NCI-H460 (cell line): ENCODE measurements at places on chromosomes 6 and 20. TPM values are rescaled to one million over a fixed set of nuclear protein-coding genes. Genes with fewer than 3 reads are reported as not detected.

GRCh38 chr6:12324099-12324498 is 33.9 kb downstream of the EDN1 start:
- DNase-seq, result peak; percentile 74

DNA sequence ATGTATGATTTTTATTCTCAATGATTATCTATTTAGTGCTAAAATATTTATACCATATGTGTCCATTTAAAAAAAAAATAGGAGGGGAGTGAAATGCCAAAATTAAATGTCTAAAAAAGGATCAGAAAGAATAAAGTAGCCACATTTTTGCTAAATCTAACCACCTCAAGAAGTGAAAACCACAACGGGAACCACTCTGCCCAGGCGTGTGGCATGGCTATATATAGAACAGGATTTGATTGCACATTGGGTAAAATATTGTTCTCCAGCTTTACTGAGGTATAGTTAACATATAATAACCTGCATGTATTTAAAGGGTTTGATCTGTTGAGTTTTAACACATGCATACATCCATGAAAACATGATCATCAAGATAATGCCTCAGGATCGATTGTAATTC is 19.0 kb upstream of the AFDN start:
- DNase-seq, result no peak

GRCh38 chr6:13507306-13507860 is 20.0 kb upstream of the GFOD1 start:
- no peak for DNase-seq

GRCh38 chr20:57465486-57465885 is 59.5 kb downstream of the CTCFL start:
- no peak for DNase-seq

- DNase-seq, result no peak
Observed at GRCh38 chr6:34248198-34248726, 544 bp downstream of the SMIM29 start.

GRCh38 chr6:130717657-130718056 is 109.5 kb upstream of the SMLR1 start:
- DNase-seq, result no peak

GRCh38 chr20:3866464-3866863 is 19.8 kb downstream of the MAVS start:
- DNase-seq, result no peak

DNA sequence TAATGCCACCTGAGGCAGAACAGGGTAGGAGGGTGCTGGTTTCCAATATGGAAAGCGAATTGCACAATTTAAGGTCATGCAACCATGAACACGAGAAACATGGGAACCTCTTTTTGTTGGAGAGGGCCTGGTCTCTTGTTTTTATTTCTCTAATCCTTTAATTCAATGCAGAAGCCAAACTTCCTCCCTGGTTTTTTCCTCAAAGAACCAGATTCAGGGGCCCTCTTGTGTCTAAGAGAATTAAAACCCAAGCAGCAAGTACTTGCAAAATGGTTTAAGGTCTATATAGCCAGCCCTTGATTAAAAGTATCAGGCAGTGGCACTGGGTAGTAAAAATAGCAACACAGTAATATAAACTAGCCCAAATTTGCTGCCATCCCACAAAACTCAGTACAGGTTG is 19.5 kb downstream of the GSTA4 start:
- no peak for DNase-seq

- DNase-seq, result no peak
Observed at GRCh38 chr20:45329497-45330319, 18.5 kb downstream of the SDC4 start.

DNA sequence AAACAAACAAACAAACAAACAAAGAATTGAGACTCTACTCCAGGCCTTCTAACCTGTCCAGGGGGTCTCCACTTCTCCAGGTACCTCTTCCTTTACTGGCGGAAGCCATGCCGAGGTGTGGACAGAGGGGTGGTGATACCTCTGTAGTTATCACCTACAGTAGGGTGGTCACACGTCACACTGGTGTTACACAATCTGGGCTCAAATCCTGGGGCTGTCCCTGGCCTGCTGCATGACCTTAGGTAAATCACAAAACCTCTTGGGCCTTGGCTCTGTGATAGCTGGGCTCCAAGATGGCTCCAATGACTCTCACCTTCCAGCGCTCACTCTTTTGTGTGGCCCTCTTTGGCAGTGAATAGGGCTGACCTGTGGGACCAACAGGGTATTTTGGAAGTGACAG is 76.8 kb upstream of the ZNFX1 start:
- no peak for DNase-seq

DNA sequence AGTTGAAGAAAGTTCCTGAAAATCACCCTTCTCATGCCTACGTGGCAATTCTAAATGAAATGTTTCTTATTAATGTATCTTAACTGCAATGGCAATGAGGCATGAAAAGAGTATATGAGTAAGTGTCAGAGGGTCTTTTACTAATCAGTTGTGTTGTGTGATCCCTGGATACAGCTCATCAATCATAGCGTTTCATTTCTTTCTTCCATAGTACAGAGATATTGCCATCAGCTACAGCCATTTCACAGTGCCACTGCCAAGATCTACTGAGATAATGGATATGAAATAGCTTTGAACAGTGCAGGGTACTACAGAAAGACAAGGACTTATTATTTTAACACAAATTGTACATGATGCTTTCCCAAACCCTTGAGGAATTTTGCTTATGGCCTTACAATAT is 450.8 kb downstream of the KHDRBS2 start:
- DNase-seq, result no peak

DNA sequence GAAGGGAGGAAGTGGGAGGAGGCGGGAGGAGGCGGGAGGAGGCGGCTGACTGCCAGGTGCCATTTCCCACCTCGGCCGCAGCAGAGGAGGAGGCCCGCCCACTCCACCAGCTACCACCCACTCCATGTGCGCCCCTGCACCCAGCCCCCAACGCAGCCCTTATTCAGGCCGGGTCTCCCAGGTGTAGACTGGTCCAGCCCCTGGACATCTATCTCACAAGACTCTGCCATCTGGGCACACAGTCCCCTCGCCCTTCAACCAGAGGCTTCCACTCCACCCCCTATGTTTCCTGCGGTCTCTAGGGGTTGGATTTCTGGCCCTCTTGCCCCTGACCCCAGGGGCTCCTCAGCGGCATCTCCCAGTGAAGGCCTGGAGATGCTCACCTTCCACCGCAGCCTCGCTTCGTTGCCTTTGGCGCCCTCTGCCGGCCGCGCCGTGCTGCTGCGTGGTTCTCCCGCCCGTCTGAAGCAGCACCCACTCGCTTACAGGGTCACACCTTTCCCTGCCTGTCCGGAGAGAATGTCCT is 32.6 kb upstream of the FAM83D start:
- peak; percentile 44 for DNase-seq

DNA sequence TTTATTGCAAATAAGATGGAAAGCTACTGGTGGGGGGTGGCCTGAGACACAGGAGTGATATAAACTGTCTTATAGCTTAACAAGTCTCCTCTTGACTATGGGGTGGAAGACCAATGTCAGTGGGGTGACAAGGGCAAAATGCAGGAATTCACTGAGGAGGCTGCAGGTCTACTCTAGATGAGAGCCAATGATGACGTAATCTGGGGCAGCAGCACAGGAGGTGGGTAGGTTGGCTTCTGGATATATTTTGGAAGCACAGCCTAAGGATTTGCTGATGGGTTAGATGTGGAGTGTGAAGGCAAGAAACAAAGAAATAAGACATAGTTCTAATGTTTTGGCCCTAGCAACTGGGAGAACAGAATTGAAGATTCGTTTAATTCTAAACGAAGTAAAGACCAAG is 253.2 kb downstream of the PTPRT start:
- no peak for DNase-seq

DNA sequence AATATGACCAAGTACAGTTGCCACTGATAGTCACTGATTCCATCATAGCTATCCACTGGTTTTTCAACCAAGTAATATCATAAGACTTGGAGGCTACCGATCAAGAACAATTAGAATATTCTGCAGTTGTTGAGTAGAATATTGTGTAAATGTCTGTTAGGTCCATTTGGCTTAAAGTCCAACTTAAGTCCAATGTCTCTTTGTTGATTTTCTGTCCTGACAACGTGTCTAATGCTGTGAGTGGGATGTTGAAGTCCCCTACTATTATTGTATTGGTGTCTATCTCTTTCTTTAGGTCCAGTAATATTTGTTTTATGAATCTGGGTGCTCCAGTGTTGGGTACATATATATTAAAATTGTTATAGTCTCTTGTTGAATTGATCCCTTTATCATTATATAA is 13.9 kb downstream of the ARFGEF3 start:
- DNase-seq, result no peak

DNA sequence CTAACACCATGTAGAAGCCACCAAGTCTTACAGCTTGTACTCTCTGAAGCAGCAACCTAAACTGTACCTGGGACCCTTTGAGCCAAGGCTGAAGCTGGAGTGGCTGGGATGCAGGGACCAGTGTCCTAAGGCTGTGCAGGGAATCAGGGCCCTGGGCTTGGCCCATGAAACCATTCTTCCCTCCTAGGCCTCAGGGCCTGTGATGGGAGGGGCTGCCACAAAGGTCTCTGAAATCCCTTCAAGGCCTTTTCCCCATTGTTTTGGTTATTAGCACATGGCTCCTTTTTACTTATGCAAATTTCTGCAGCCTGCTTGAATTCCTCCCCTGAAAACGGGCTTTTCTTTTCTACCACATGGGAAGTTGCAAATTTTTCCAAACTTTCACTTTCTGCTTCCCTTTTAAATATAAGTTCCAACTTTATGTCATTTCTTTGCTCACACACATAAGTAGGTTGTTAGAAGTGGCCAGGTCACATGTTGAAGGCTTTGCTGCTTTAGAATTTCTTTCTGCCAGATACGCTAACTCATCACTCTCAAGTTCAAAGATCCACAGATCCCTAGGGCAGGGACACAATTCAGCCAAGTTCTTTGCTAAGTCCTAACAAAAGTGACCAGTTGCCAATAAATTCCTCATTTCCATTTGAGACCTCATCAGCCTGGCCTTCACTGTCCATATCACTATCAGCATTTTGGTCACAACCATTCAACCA is 28.2 kb upstream of the ATXN1 start:
- no peak for DNase-seq

- no peak for DNase-seq
Observed at GRCh38 chr6:118408863-118409262, 139.2 kb upstream of the PLN start.

DNA sequence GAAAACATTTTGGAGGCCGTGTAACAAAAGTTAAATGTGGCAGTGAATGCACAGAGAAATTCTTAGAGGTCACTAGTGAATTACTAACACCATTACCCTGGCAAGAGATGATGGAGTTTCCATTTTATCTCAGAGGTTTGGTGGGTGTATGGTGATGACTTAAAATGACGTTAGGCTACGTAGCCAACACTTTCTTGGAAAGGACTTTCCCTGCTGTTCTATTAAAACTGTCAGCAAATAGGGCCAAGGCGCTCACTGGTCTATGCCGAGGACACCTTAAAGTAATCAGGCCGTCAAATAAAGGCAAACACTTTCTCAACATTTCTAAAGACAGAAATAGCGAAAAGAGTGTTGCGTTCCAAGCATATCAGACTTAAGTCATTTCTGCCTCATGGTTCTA is 160.8 kb downstream of the GMPR start:
- DNase-seq, result no peak

DNA sequence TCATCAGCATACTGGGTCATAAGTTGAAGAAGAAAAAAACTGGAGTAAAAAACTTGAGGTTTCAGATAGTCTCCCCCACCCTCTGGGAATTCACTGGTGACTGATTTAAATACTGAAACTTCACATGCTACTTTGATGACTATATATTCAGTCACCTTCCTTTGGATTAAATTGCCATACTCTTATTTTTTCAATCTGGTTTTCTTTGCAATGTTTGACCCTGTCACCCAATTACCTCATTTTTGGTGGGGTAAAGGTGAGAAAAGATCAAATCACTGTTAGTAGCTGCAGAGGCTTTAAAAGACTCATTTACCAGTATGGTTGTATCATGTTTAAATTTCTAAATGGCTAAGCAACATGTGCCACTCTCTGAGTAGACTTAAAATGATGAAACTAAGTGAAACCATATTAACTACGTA is 862.7 kb upstream of the FLRT3 start:
- DNase-seq, result peak; percentile 6

DNA sequence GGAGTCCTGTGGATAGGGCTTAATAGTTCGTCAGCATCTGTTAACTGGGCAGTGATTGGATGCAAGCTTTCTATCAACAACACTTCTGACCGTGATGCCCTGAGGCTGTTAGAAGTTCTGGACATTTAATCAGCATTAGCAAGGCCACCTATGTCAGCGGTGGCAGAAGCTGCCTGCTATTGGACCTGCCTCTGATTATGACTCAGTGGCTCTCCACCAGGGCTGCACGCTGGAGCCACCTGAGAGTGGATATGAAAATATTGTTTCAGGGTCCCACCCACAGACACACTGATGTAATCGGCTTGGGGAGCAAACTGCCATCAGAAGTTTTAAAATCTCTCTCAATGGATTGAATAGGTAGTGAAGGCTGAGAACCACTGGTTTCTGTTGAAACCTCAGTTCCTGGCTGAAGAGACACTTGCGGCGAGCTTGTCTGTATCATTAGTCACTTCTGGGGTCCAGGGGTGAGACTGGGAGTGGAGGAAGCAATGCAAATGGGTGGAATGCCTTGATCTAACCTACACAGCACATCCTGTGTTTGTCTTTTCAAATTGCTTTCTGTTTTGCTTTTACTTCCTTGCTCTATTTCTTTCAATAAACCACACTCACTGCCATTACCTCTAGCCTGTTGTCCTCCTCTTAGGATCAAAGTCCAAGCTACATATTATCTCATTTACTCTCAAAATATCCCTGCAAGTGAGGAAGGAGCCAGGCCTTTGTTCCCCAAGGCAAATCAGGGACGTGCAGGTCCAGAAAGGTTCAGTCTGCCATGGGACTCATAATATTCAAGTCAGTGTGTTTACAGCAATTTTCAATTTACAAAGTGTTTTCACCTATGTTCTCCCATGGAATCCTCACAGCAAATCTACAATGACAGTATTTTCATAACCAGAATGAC is 4.2 kb downstream of the CLIC5 start:
- no peak for DNase-seq

GRCh38 chr20:36859700-36860330 is 16.1 kb upstream of the TLDC2 start:
- no peak for DNase-seq

GRCh38 chr6:7156643-7157278 is 49.0 kb downstream of the RREB1 start:
- no peak for DNase-seq

DNA sequence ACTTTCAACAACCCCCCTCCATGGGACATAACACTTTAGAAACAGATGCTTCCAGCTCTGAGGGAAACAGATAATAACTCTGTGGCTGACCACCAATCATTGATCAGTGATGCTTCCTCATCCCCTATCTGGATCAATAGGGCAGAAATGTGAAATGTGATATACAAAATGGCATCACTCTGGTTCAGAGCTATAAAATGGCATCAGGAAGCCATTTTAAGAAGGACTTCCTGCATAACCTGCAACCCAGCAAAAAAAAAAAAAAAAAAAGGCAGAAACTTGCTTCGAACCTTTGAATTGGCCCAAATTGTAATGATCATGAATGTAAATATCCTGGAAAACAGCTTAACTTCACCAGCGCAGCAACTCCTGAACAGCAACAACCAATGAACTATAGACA is 48.0 kb upstream of the RNGTT start:
- no peak for DNase-seq

- DNase-seq, result no peak
Observed at GRCh38 chr20:59671661-59672471, 67.5 kb downstream of the PHACTR3 start.

Gene BMP2
- total RNA-seq, result 6.6 and 7.1 TPM in 2 replicates

Gene TRERF1
- 2.1 and 2.8 TPM in 2 replicates for total RNA-seq

Gene SLC22A2
- not detected in 2 replicates for total RNA-seq

Gene MYB
- total RNA-seq, result 0.05 and 0.12 TPM in 2 replicates

Gene GLP1R
- not detected in 2 replicates for total RNA-seq

Gene ENPP4
- total RNA-seq, result 7.3 and 8.2 TPM in 2 replicates
